ENCODE measurements at places on chromosomes 13 and 19.

- DNase-seq: no peak
These were observed 266.4 kb downstream of the NALCN start for GRCh38 chr13:101149735-101150384.

GRCh38 chr19:33501693-33502356 is 19.8 kb downstream of the PEPD start:
- DNase-seq: no peak

GRCh38 chr19:35592226-35592625 is 6.3 kb downstream of the PMIS2 start:
- peak; percentile 41 for DNase-seq

DNA sequence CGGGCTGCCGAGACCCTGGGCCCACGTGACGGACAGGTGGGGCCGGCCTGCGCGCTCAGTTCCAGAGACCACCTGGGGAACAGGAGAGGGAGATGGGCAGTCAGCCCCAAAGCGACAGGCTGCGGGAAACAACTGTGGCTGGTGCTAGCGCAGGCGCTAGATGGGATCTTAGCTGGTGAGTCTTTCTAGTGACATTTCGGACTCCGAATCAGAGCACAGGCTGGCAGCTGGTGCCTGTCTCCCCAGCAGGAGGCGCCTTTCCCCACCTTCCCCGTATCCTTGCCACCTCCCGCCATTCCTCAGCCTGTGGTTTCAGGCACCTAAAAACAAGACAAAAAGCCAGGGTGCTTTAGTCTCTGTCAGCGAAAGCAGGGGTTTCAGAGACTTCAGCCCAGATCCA is 19.4 kb upstream of the RANBP3 start:
- DNase-seq: no peak

DNA sequence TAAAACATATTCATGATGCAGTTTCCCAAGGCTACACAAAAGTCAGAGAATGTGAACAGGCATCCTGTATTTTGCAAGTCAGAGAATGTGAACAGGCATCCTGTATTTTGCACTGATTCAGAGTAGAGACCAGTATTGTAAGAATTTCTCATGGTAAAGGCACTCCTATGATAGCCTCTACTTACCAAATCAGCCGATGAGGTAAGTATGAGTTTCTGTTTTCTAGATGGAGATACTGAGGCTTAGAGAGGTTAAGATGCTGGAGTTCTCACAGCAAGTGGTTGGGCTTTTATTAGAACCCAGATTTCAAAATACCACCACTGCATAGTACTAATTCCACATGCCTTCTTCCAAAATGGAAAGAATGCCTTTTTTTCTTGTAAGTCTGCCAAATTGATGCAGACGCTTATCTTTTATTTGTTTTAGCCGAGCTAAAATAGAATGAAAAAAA is 12.3 kb downstream of the TPT1 start:
- DNase-seq: no peak

- no peak for DNase-seq
These were observed 66.7 kb downstream of the ATP11A start for GRCh38 chr13:112756511-112756966.

DNA sequence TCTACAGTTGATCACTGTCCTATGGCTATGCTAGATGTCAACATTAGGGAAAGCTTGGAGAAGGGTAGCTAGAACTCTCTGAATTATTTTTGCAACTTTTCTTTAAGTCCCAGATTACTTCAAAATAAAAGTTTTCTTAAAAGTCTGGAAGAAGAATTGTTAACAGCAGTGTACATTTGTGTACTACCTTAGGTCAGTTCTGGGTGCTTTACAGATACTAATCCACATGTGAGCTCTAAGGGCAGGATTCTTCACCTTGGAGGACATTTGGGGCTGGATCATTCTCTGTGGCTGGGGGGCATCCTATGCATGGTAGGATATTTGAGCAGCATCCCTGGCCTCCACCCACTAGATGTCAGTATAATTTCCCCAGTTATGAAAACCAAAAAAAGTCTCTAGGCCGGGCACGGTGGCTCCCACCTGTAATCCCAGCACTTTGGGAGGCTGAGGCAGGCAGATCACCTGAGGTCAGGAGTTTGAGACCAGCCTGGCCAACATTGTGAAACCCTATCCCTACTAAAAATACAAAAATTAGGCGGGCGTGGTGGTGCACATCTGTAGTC is 2.8 kb downstream of the BRME1 start:
- DNase-seq: peak; percentile 52

GRCh38 chr19:13604902-13605586 is 98.8 kb upstream of the CACNA1A start:
- no peak for DNase-seq

- no peak for DNase-seq
These were observed 24.4 kb downstream of the CELF5 start for GRCh38 chr19:3248728-3249326.

- peak; percentile 19 for DNase-seq
These were observed 15.2 kb upstream of the CPB2 start for GRCh38 chr13:46119883-46120614.

GRCh38 chr19:31085125-31085524 is 264.1 kb downstream of the TSHZ3 start:
- no peak for DNase-seq

DNA sequence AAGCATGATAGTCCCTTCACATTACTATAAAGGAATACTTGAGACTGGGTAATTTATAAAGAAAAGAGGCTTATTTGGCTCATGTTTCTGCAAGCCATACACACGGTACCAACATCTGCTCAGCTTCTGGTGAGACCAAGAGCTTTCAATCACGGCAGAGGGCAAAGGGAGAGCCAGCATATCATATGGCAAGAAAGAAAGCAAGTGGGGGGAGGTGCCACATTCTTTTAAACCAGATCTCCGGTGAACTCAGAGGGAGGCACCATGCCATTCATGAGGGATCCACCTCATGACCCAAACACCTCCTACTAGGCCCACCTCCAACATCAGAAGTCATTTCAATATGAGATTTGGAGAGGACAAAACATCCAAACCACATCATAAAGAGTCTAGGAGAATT is 20.3 kb downstream of the XPO4 start:
- DNase-seq: no peak

DNA sequence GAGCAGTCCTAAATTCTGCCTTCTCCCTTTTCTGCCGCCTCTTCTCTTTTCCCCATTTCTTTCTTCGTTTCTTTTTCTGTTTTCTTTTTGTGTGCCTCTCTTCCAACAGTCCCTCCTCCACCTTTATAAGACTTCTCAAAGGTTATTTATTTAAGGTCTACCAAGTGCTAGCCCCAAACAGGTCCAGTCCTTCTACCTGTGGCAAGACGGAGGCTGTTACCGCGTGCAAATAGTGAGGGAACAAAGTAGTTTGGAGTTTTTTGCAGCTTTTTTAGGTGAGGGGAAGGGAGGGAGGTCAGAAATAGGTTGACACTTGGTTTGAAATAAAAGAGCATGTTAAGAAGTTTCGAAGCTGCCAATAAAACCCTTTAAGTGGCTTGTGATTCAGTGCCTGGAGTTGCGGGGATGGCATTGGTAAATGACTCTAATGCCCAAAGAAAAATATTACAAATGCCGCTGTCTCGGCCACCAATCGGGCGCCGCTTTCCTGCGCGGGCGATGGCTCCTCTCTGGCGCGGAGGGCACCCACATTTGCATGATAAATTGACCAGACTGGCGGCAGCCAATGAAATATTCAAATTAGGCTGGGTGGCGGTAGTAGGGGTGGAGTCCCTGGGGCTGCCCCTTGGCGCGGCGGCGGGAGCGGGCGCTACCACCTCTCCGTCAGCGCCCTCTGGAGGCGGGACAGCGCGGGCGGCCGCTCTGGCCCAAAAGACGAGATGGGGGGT is 7.5 kb upstream of the TSHZ3 start:
- peak; percentile 68 for DNase-seq

DNA sequence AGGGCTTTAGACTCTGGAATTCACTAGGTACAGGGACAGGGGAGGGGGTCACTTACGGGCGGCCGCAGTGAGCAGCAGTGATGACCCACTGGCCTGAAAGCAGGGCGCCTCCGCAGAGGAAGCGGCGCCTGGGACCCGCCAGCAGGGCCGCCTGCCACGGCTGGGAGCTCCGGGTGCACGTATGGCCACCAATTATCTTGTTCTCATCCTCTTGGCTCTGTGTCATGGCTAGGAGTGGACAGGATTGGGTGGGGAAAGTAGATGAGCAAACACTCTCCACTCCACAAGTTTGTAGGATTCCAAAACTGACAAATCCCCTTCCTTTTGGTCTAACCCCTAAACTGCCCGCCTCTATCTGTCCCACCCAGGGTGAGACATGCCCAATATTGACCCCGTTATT is 1.2 kb downstream of the KLK14 start:
- DNase-seq: no peak

DNA sequence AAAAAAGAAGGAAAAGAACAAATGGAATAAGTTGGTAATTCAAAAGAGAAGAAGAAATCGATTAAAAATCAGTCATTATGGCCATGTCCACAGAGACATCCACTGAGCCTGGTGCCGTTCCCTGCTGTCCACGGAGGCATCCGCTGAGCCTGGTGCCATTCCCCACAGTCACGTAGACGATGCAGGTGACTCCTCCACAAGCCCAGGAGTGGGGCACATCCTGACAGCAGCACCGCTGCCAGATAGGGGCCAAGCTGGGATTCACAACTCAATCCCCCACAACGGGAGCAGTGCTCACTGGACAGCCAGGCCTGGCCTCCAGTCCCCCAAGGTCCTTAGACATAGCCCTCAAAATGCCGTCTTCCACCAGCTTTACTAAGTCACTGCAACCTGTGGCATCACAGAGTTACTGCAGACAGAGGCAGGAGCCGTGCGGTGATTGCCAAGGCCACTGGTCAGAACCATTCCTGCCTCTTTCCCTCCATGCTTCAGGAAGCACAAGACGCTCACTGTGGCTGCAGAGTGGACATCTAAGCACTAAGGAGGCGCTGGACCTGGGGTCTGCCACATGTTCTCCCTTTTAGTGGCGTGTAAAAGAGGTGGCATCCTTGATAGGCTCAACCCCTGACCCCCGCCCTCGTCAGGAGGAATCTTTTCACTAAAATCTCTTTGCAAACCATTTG is 131.5 kb upstream of the SPACA7 start:
- DNase-seq: no peak

DNA sequence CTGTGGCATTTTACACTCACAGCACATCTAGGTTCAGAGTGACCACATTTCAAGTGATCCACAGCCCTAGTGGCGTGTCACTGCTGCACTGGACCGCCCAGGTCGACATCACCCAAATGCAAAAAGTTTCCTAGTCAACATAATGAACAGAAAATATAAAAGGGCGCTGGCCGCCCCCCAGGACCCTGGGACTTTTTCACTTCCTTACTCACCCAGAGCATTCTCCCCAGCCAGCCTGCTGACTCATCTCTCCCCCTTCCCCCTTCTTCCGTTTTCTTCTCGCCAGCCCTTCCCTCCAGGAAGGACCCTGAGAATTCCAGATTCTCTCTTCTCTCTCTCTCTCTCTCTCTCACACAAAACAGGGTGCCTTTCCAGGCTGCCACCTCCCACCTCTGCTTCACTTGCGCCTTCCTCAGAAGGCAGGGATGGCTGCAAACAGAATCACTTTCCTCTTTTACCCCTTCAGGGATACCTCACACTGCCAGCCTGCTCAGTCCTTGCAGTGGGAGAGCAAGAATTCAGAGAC is 21.0 kb upstream of the GRWD1 start:
- DNase-seq: no peak

DNA sequence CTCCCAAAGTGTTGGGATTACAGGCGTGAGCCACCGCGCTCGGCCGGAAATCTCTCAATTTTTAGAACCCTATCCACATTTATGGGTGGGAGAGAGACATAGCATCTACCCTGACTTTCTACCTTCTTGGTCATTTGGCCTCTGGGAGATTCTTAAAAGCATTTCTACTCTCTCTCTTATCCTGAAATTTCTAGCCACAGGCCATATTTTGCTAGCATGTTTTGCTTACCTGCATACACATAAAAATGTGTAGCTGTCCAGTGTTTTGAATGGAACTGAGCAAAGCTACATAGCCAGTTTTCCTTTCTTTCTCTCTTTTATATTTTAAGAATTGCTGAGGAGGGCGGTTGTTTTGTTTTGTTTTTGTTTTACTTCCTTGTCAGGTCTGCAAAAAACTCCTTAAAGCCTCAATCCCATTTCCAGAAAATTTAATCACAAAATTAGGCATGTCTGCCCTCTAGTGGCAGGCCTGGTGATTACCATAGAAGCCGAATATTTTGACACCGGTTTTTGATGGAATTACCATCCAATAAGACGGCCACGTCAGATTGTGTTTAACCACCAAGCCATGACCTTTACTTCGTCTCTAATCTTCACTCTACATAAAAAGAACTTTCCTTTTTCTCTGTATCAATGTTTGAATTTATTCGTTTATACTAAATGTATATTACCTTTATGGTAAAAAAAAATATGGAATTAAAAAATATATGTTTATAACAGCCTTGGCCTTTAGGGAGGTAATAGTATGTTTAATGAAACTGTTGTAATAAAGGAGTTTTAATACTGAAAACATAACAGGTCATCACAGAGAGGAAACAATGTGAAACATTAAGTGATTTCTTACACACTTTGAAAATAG is 34.4 kb upstream of the OXGR1 start:
- peak; percentile 36 for DNase-seq

- no peak for DNase-seq
These were observed 55.2 kb downstream of the XPO4 start for GRCh38 chr13:20847296-20847695.

DNA sequence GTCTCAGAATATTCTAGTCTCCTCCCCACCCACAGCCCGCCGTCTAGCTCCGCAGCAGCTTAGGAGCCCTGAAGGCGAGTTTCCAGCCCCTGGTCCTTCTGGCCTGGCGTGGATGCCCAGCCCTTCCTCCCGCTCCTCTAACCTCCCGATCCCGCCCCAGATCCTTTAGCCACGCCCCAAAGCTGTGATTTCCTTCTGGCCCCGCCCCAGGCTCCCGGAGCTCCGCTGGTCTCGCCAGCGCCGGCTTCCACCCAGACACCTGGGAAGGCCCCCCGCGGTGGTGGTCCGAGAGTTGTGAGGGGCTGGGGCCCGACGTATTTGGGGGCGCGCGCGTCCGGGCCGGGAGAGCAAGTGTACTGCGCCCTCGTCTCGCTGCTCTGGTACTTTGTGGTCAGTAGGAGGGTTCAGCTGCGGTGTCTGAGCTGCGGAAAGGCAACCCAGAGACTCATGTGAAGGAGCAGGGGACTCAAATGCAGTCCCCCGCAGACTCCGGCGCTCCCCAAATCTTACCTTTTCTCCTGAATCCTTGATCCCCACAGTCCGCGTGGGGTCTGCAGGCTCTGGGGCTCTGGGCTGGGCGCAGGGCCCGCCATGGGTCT is at the start of gene CGB7:
CGB7 (minus strand) TSS at position 114 of the 599 bp plus-strand sequence. CDS start 2,374 bp downstream, outside the sequence.
- peak; percentile 66 for DNase-seq

- no peak for DNase-seq
These were observed 99.6 kb downstream of the SUCLA2 start for GRCh38 chr13:47901441-47901840.

GRCh38 chr13:40386586-40386985 is 279.9 kb downstream of the FOXO1 start:
- no peak for DNase-seq

DNA sequence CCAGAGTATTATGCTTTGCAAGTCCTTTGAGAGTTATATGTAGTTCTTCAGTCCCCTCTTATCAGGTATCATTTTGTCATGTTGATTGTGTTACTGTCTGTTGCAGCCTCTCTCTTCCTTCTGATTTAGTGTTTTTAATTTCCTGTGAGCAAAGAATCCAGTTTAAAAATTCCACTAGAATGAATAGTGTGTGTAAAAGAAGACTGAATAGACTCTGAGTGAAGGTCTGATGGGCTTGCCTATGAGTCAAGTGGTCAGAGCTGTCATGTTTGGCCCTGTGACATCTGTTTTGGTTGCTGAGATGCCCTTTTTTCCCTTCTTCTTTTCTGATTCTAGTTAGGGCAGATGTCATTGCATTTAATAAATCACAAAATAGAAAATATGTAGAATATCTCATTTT is 23.3 kb upstream of the KCTD4 start:
- DNase-seq: no peak

- DNase-seq: no peak
These were observed 239.5 kb downstream of the EFNB2 start for GRCh38 chr13:106295971-106296370.

GRCh38 chr19:39502640-39503417 is 4.1 kb downstream of the DLL3 start:
- DNase-seq: peak; percentile 79
